ENCODE measurements at places on chromosomes 16 and 17.
A peak's percentile ranks its signal among the peaks of the same experiment; 100 is the strongest.

DNA sequence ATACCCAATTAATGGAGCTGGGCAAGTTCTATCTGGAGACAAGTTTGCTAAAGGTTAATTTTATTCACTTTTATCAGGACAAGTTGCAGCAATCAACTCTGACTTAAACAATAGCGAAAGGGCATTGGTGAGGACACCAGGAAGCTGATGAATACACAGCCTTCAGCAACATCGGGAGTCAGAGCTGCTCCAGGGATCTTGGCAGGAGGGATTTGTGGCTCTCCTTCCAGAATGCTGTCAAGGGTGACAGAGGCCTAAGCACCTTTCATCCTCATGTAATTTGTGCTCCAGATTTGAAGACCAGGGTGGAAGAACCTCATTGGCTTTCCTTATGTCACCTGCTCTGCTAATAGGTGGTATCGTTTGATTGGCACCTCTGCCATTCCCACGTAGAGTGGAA, 485.6 kb downstream of the NPIPA7 start:
- H3K4me1 ChIP-seq = no peaks in the 10 kb centered on the region
- no peaks in the 10 kb centered on the region for H3K36me3 ChIP-seq
- H3K27ac ChIP-seq = no peak overlapping the region
- no peak for DNase-seq

DNA sequence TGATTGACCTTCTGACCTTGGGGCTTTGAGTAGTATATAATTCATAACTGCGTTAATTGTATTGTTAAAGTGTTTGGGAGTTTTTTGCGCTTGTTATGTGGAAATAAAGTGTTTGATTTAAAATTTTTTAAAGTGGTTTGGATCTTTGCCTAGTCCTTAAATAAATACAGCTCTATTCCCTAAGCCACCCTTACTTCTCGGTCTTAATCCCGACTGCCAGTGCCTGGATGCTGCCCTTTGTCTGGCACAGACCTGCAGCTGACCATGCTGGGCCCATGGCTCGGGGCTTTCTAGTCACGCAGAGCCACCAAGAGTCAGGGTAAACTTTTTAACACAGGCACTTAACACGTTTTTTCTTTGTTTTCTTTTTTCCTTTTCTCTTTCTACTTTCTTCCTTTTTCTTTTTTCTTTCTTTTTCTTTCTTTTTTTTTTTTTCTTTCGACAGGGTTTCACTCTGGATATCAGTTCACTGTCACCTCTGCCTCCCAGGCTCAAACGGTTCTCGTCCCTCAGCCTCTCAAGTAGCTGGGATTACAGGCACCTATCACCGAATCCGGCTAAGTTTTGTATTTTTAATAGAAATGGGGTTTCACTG, 19.6 kb upstream of the SLC5A11 start:
- H3K27me3 ChIP-seq = no peaks in the 10 kb centered on the region
- no peak overlapping the region for H3K27ac ChIP-seq
- DNase-seq = no peak
- no peaks in the 10 kb centered on the region for H3K4me1 ChIP-seq
- peaks cover 64% of the 10 kb centered on the region for H3K36me3 ChIP-seq
- no peak overlapping the region for H3K4me3 ChIP-seq

DNA sequence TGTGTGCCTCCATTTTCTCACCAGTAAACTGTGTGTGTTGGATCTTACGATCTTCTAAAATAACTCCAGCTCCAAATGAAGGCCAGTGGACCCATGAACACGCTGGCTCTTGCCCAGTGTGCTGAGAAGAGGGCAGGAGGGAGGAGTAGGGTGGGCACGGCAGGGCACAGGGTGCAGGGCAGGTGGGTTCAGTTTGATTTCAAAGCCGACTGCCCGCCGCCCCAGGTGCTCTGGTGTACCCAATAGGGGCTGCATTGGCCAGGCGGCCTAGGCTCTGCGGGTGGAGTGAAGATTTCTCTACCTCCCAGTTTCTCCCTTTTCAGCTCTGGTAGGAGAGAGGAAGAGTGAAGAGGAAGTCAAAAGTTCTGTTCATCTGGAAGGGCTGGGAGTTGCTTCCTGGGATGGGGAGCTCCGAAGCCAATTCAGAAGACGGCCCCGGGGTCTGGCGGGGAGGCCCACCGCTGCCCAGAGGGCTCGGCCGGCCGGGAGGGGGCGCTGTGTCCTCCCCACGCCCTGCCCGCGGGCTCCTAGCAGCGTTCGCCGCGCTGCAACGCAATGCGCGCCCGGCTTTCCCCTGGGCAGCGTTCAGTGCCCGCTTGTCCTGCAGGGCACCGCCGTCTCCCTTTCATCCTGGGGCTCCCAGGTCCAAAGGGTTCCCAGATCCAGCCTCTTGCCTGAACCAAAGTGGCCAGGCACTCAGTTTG, 1.1 kb upstream of the CRHR1 start:
- H3K36me3 ChIP-seq = no peaks in the 10 kb centered on the region
- H3K4me3 ChIP-seq = no peak overlapping the region
- peaks cover 89% of the 10 kb centered on the region for H3K27me3 ChIP-seq
- H3K4me1 ChIP-seq = peaks cover 20% of the 10 kb centered on the region
- H3K27ac ChIP-seq = no peak overlapping the region

DNA sequence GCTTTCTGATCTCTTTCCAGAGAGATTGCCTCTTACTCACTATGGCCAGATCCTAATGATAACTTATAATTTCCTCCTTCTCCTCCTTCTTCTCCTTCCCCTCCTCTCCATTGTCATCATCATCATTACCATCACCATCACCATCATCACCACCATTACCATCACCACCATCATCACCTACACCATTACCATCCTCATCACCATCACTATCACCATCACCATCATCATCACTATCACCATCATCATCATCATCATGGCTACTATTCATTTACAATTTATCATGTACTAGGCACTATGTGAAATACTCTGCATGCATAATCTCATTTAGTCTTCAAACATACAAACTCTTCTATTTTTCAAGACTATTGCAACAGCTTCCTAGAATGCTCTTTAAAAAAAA, 540.9 kb upstream of the C16orf82 start:
- H3K4me1 ChIP-seq = no peaks in the 10 kb centered on the region
- no peak overlapping the region for H3K27ac ChIP-seq
- no peak for DNase-seq
- no peaks in the 10 kb centered on the region for H3K36me3 ChIP-seq

- peaks cover 95% of the 10 kb centered on the region for H3K36me3 ChIP-seq
- H3K4me3 ChIP-seq = no peak overlapping the region
- H3K27me3 ChIP-seq = no peaks in the 10 kb centered on the region
These were observed 10.0 kb upstream of the RPL13 start for GRCh38 chr16:89550421-89551007.

DNA sequence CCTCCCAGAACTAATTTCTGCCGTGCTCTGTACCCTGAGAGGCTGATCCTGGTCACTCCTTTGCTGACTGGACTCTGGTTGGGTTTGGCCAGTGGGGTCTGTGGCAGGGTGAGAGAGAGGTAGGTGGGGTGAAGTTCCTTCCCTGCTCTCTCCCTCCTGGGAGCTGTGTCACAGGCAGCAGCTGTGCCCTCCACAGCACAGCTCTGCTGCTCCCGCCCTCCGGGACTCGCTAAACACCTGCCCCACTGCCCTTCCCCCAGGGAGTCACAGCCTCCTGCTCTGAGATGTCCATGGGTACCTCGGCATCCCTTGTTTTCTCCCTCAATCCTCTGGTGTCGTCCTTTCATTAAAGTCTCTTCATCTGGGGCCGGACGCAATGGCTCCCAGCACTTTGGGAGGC, 66.4 kb downstream of the SRCIN1 start:
- no peak for DNase-seq
- no peaks in the 10 kb centered on the region for H3K36me3 ChIP-seq
- H3K4me1 ChIP-seq = no peaks in the 10 kb centered on the region
- H3K27ac ChIP-seq = no peak overlapping the region

DNA sequence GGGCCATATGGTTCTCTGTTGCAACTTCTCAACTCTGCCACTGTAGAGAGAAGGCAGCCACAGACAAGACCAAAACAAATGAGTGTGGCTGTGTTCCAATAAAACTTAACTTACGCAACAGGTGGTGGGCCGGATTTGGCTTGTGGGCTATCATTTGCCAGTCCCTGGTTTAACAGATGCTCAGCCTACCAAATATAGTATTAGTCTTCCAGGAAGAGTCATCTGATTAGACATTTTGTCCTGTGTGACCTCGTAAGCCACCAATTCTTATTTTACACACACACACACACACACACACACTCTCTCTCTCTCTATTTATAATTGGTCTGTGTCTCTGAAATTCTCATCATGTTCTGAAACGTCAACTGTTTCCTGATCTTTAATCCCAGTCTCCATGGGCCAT, 245.9 kb downstream of the XYLT1 start:
- no peaks in the 10 kb centered on the region for H3K27me3 ChIP-seq
- H3K27ac ChIP-seq = no peak overlapping the region
- DNase-seq = no peak
- no peak overlapping the region for H3K4me3 ChIP-seq
- no peaks in the 10 kb centered on the region for H3K36me3 ChIP-seq

- H3K36me3 ChIP-seq = no peaks in the 10 kb centered on the region
- no peaks in the 10 kb centered on the region for H3K4me1 ChIP-seq
- no peak overlapping the region for H3K27ac ChIP-seq
- no peak for DNase-seq
These were observed 37.4 kb upstream of the TMC5 start for GRCh38 chr16:19380328-19380727.

- no peak for DNase-seq
- no peaks in the 10 kb centered on the region for H3K4me1 ChIP-seq
- no peak overlapping the region for H3K27ac ChIP-seq
- no peaks in the 10 kb centered on the region for H3K36me3 ChIP-seq
These were observed 26.4 kb downstream of the ARHGAP44 start for GRCh38 chr17:12815642-12816141.

GRCh38 chr16:22312897-22313781, 15.9 kb downstream of the POLR3E start:
- no peak overlapping the region for H3K27ac ChIP-seq
- H3K27me3 ChIP-seq = no peaks in the 10 kb centered on the region
- no peak for DNase-seq
- H3K4me1 ChIP-seq = peaks cover 4% of the 10 kb centered on the region

GRCh38 chr17:73013301-73013700, 79.2 kb downstream of the SLC39A11 start:
- no peaks in the 10 kb centered on the region for H3K27me3 ChIP-seq
- no peak overlapping the region for H3K27ac ChIP-seq
- H3K4me3 ChIP-seq = no peak overlapping the region
- peaks cover 17% of the 10 kb centered on the region for H3K4me1 ChIP-seq
- no peaks in the 10 kb centered on the region for H3K36me3 ChIP-seq
- DNase-seq = no peak

- H3K4me1 ChIP-seq = no peaks in the 10 kb centered on the region
- no peaks in the 10 kb centered on the region for H3K36me3 ChIP-seq
- H3K27me3 ChIP-seq = peaks cover 14% of the 10 kb centered on the region
These were observed 71.9 kb upstream of the TEKT1 start for GRCh38 chr17:6903326-6903900.

DNA sequence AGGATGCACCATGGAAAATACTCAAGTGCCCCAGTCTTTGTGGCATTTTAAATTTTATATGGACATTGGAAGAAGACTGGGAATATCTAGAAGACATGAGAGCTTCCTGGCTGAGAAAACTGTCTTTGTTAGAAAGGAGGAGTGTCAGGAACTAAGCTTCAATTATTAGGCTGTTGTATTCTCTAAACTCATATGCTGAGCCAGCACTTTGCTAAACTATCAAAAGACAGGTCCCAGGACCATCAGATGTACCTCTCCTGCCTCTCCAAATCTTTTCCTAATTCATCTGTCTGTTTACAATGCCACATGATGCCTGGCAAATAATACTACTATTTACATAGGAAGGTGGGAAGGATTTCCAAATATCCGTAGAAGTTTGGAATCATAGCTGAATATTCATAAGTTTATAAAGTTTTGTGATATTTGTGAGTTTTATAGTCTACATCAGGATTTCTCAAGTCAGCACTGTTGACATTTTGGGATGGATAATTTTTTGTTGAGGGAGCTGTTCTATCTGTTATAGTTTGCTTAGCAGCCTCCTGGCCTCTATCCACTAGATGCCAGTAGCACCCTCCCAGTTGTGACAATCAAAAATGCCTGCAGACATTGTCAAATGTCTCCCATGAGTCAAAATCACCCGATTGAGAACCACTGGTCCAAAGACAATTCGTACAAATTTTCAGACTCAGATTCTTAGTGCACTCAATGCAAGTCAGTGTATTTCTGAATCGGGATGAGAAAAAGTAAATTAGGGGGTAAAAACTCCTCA, 61.2 kb upstream of the NETO2 start:
- no peaks in the 10 kb centered on the region for H3K36me3 ChIP-seq
- H3K4me1 ChIP-seq = no peaks in the 10 kb centered on the region
- no peak for DNase-seq
- H3K27me3 ChIP-seq = no peaks in the 10 kb centered on the region

GRCh38 chr17:6755731-6756184, at the start of gene XAF1:
XAF1 (plus strand) TSS chr17:6756046; CDS start chr17:6756079, 33 bp downstream.
- peak; percentile 69 for DNase-seq
- no peak within 1 kb of the TSS for H3K27ac ChIP-seq
- H3K27me3 ChIP-seq = no peaks in the 10 kb centered on the region
- H3K36me3 ChIP-seq = peaks cover 29% of the 10 kb centered on the region
- H3K4me3 ChIP-seq = peak within 1 kb of the TSS; percentile 83

DNA sequence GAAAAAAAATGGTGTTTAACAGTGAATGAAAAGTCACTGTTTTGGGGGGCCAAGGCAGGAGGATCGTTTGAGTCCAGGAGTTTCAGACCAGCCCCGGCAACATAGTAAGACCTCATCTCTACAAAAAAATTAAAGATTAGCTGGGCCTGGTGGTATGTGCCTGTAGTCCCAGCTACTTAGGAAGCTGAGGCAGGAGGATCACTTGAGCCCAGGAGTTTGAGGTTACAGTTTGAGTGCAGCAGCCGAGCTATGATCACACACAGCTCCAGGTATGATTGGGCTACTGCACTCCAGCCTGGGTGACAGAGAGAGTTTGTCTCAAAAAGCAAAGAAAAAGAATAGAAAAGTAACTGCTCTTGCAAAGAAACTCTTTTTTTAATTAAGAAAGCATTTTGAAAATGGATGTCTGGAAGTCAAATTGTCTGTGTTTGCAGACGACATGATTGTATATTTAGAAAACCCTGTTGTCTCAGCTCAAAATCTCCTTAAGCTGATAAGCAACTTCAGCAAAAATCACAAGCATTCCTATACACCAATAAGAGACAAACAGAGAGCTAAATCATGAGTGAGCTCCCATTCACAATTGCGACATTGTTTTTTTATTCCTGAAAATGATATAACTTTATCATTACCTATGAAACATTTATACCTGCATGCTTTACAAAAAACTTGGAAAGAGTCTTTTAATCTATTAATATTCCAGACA, 20.5 kb upstream of the CPD start:
- no peaks in the 10 kb centered on the region for H3K27me3 ChIP-seq
- H3K4me1 ChIP-seq = no peaks in the 10 kb centered on the region
- DNase-seq = no peak
